ENCODE measurements at places on chromosomes 12 and 14.

- no peak for DNase-seq
Observed at GRCh38 chr12:27785882-27786570, 6.0 kb upstream of the MANSC4 start.

DNA sequence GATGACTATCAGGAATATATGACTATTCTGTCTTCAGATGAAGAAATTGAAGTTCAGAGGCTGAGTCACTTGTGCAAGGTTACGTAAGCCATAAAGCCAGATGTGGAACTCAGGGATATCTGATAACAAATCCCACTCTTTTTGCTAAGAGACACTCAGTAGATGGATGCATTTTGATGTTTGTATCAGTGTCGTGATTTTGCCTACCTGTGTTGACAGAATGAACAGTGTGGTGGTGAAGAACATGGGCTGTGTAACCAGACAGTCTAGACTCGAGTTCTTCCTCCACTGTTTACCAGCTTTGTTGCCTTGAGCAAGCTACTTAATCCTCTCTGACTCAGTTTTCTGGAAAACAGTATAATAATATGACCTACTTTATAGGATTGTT is 93.9 kb downstream of the DAAM1 start:
- DNase-seq, result no peak

DNA sequence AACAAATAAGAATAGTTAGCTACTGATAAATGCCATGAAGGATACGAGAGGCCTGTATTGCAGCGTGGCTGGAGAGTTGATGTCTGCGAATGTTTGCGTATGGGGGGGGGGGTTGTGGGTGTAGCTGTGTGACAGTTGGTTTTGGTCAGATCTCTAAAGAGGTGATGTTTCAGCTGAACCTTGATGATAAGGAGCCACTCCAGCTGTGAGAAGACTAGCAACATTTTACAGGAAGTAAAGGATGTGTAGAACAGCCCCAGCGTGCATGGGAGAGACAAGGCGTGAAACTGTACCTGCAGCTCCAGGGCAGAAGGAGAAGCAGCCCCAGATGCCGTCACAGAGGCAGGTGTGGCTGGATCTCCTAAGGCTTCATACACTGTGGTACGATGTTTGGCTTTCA is 416.9 kb downstream of the TMEM132D start:
- DNase-seq, result no peak

GRCh38 chr12:67811437-67812361 is 163.2 kb downstream of the DYRK2 start:
- DNase-seq, result no peak

DNA sequence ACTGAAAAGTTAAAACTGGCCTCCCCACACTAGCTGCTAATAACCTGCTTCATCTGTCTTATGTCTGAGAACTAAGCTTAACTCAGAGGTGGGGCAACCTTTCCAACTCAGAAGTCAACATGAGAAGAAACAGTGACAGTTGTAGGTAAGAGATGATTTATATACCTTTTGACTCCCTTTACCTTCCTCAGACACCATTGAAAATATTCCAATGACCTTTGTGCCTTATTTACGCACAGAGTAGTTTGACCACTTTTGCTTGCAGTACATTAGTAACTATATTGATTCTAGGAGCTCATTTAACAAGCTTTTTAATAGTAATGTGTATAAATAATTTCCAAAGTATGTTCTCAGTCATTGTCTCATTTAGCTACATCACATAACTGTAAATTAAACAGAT is 77.6 kb downstream of the ALX1 start:
- no peak for DNase-seq

Measured in left hindlimb (tissue), 1 donor.